ENCODE measurements at places on chromosomes 11 and 22.

DNA sequence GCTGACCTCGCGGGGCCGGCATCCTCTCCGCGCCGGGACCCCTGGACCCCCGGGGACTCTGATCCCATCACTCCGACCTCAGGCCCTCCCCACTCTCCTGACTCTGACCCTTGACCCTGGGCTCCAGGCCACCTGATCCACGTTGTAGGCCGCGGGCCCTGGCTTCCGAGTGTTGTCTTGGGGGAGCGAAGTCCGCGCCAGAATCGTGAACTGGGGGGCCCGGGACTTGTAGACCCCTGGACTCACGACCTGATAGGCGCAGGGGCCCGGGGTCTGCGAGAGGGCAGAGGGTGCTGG, 716 bp upstream of the TYMP start:
- DNase-seq = no peak

GRCh38 chr11:16151138-16151537, 205.2 kb downstream of the SOX6 start:
- no peak for DNase-seq

DNA sequence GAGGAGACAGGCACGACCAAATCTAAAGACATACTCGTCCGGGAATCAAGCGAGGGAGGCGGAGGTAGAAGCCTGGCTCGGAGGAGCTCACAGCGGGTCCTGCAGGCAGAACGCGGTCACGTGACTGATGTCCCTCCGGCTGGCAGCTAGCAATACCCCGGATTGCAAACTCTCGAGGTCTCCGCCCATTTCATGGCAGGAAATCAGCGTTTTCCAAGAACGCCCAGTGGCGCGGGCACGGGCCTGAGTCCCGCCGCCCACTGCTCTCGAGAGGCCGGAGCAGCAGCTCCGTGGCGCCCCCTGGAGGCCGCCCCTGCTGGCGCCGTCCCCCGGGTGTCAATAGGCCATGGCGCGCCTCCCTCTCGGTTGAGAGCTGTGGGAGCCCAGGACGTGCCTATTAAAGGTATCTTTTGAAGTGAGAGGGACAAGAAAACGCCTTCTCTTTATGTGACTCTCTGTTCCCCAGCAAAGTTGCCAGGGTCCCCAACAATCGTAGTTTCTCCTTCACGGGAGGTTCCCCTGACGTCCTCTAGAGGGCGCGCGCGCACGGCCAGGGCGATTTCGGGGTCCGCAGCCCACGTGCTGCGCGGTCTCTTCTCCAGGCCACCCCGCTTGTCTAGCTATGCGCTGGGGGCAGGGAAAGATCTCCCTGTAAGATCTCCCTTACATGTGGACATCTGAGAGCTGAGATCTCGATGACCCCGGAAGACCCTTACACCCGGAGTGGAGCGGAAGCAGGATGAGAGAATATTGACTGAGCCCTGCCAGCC, 37.3 kb upstream of the RBFOX2 start:
- peak; percentile 87 for DNase-seq

- no peak for DNase-seq
These were observed 27.2 kb downstream of the CSF2RB start for GRCh38 chr22:36940676-36941075.

GRCh38 chr22:23283591-23284503, 103.5 kb downstream of the BCR start:
- DNase-seq = no peak

DNA sequence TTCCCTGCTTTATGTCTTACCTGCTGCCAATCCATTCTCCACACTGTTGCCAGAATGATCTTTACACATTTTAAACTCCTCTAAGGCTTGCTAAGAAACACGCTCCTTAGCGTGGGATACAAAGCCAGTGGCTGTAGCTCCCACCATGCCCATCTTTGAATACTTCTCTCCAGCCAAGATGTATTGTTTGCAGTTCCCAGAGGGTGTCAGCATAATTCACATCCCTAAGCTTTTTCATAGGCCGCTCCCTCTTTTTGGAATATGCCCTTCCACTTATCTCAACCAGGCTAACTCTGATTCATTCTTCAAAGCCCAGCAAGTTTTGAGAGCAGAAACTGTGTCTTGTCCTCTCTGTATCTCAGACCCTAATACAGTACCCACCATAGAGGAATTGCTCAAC, 8.1 kb upstream of the UPK2 start:
- no peak for DNase-seq

GRCh38 chr11:118618115-118618990, 10.9 kb downstream of the PHLDB1 start:
- DNase-seq = peak; percentile 52

GRCh38 chr11:61392981-61393595, 701 bp downstream of the TMEM216 start:
- DNase-seq = no peak

GRCh38 chr11:127962416-127962815, 624.9 kb downstream of the ETS1 start:
- DNase-seq = no peak

- no peak for DNase-seq
These were observed 47.8 kb downstream of the ARHGAP42 start for GRCh38 chr11:100734743-100735527.

GRCh38 chr22:37650463-37651136, 7.9 kb upstream of the PDXP start:
- DNase-seq = no peak

- peak; percentile 80 for DNase-seq
These were observed 74.9 kb downstream of the PACSIN2 start for GRCh38 chr22:42939941-42940653.

DNA sequence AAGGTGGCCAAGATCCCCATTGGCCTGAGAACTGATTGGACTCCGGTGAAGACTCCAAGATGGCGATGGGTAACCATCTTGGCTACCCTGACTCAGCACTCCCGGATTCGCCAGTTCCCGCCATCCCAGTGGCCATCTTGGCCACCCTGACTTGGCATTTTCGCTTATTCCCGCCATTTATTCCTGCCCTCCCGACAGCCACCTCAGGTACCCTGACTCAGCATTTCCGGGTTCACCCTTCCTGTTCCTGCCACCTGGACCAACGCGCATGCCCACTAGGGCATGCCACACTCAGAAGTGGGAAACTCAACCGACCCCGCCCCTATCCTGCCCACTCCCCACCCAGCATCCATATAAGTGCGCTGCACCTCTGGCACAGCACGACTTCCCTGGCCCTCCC, 7.8 kb downstream of the OR8K5 start:
- no peak for DNase-seq

DNA sequence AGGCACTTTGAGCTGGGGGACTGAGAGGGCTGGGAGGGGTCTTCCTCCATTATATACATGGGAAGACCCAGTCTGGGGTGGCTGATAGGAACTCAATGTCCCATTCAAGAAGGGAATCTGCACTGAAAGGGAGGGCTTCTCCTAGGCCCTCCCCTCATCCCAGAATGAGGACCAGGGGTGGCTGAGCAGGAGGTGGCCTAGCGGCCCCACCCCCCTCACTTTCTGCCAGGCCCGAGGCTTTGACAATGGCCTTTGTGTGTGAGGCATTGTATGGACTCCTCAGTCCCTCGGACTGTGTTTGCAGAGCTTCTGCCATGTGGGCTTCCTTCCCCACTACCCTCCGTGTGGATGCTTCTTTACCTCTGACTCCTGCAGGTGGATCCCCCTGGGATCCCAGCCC, 65.7 kb downstream of the NECTIN1 start:
- DNase-seq = no peak

GRCh38 chr22:29039148-29039547, 22.5 kb downstream of the C22orf31 start:
- no peak for DNase-seq

DNA sequence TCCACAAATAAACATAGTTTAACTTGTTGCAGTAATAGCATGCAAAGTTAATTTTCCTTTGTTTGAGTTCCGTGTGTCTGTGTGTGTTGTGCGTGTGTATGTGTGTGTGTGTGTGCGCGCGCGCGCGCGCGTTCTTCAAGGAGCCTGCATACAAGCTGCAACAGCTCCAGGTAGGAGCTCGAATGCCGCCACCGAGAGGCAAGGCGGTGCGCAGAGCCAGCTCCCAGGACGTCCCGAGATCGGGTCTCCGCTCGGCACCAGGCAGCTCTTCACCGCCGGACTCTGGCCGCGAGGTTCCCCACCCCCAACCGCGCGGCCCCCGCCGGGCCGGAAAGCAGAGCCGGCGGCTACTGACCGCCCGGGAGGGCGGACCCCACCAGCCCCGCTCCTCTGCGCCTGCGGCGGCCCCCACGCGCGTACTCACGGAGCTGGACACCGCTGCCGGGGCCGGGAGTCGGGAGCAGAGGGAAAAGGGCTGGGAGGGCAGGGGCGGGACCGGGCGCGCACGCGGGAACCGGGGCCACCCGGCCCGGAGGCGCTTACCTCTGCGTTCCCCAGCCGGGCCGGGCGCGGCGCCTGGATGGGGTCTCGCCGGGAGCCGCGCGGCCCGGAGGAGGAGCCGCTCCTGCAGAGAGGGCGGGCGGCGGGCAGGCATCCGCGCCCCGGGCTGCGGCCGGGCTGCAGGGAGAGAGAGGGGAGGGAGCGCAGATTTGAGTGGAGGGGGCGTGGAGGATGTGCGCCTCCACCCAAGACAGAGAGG, 40.4 kb upstream of the AKIP1 start:
- peak; percentile 68 for DNase-seq

DNA sequence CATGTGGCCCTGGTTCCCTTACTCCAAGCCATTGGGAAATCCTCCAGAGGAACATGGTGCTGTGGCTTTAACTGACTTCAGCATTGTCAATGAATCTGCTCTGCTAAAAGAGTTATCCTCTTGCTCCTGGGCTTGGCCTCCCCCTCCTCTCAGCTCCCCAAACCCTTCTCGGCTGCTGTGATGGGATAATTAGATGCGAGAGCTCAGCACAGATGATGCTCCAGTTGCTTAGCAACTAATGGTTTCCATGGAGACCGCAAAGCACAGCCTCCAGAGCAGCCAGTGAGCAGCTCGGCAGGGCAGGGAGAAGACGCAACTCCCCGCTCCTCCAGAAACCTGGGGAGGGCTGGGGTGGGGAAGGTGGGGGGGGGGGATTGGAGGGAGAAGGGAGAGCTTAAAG, 2.8 kb upstream of the UPK2 start:
- DNase-seq = no peak

- no peak for DNase-seq
These were observed 2.0 kb upstream of the CAPN5 start for GRCh38 chr11:77064648-77065217.

DNA sequence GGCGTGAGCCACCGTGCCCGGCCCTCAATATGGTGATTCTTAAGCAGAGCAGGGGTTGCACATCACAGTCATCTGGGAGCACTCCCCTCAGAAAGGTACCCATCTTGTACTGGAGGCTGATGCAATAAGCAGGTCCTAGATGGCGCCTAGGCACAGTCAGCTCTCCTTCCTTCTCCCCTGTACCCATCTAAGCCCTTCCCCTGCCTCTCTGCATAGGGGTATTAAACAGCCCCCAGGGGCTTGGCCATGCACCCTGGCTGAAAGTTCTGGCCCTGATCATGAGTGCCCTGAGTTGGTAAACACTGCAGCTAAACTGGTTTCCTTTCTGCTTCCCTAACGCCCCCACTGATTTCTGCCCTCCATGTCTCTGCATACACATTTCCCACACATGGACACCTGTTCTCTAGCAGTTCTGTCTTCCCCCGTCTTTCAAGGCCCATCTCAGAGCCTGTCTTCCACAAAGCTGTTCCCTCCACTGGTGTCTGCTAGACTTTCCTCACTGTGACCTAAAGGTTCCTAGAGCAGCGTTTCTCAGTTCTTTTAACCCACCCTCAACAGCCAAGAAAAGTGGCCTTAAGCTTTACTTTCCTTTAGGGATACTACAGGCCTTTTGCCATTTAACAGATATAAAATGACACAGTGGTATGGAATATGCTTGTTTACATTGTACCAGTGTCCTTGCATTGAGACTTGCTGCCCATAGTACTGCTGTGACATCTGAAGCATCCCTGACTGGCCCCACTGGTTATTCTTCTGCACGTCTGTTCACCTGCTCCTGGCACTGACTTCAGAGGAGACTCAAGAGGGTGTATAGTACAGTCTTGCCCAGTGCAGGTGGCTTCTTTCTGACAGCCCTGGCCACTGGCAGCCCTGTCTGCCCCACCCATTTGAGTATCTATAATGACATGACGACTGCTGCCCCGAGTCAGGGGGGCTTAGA, 15.6 kb downstream of the UBE2L3 start:
- DNase-seq = peak; percentile 69

GRCh38 chr11:6237266-6237665, 1.6 kb upstream of the CNGA4 start:
- DNase-seq = no peak

DNA sequence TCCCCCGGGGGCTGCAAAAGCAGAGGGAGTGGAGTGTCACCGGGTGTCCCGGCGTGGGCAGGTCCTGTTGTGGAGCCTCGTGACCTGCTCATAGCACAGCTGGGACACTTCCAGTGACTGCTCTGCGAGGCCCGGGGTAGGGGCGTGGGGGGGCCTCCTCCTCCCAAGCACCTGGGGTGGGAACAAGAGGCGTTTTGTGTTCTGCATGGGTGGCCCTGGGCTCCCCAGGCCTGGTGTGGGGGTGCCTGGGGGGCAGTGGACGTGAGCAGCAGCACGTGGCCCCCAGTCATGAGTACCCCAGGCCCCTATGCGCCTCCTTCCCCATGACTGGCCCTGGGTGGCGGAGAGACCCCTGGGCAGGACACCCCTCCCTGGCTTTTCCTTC, 104.7 kb downstream of the KCNQ1 start:
- DNase-seq = no peak

DNA sequence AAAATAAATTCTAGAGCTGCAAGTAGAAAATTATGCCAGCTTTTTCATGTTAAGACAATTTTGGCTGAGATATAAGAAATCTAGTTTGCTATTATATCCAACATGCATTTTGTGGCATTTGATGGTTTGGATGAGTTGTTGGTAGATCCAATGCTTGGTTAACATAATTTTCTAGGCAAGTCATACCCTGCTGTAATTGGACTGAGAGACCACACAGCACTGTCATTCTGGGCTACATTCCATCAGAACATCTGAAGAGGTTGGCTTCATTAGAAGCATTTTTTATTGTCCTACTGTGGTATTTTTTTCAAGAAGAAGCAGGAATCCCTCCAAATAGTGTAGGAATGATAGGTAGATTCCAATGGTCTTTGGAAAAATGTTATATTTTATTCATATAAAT, 561.0 kb downstream of the LUZP2 start:
- no peak for DNase-seq

- no peak for DNase-seq
These were observed 392.3 kb upstream of the ARHGAP42 start for GRCh38 chr11:100294748-100295147.

- no peak for DNase-seq
These were observed 62.2 kb upstream of the FADD start for GRCh38 chr11:70140711-70141485.

GRCh38 chr22:40425082-40425481, 54.7 kb downstream of the SGSM3 start:
- DNase-seq = no peak

- no peak for DNase-seq
These were observed 50.3 kb upstream of the THY1 start for GRCh38 chr11:119473226-119473625.

DNA sequence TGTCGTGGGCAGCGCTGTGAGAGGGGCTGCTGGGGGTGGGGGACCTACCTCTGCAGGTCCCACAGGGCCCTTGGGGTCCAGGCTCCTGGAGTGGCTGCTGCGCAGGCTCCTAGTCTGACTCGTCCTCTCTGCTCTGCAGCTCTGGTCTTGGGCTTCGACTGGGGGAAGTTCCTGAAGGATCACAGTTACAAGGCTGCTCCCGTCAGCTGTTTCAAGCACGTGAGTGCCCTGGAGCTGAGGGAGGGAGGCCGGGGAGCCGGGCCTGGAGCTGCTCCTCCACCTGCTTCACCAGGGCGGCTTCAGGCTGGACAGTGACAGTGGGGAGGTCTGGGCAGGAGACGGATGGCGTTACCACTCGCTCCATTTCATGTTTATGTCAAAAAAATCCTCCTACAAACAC, 11.9 kb downstream of the L3MBTL2 start:
- no peak for DNase-seq

- peak; percentile 88 for DNase-seq
These were observed 33.0 kb upstream of the APOBEC3A start for GRCh38 chr22:38924347-38924952.

GRCh38 chr11:83042964-83043711, 28.6 kb downstream of the RAB30 start:
- no peak for DNase-seq
